Thoracic aorta (tissue), 2 donors: ENCODE measurements at places on chromosomes 12 and 14. TPM values are rescaled to one million over a fixed set of nuclear protein-coding genes. Genes with fewer than 3 reads are reported as not detected.

DNA sequence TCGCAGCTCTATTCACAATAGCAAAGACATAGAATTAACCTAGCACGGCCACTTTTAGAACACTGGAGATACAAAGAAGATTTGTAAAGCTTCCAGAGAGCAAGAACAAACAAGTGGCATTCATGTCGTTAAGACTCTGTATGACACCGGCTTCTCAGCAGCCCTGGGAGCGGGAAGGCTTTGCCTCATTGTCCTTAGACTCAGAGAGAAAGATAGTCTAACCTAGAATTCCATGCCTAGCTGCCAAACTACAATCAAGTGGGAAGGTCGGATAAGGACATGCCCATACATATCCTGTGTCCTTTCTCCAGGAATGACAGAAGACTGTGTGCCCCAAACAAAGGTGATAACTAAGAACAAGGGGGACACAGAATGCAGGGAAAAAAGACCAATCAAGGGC, 1038.3 kb downstream of the BCL11B start:
- DNase-seq, result no peak

DNA sequence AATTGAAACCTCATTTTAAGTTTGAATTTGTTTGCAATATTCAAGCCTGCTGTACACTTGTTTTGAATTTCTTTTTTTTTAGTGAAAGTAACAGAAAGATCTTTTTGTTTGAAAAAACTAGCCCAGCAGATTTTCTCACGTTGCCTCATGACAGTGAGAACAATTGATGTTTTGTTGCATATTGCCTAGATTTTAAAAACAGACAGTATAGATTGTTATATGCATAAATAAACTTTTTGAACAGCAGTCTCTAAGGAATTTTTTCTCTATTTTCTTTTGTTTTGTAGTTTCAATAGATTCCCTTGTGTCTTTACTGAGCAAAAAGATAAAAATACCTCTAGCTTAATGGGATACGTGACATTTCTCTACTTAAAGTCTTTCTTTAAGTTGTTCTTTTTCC, 15.4 kb downstream of the OR6C6 start:
- DNase-seq, result no peak

GRCh38 chr12:81450920-81451739, 308.0 kb downstream of the PPFIA2 start:
- no peak for DNase-seq

- DNase-seq, result no peak
Measured at GRCh38 chr12:105205322-105206048, 30.5 kb downstream of the APPL2 start.

GRCh38 chr14:31243860-31244259, 36.3 kb upstream of the HECTD1 start:
- DNase-seq, result no peak

- no peak for DNase-seq
Measured at GRCh38 chr12:120470150-120470784, 719 bp upstream of the SRSF9 start.

DNA sequence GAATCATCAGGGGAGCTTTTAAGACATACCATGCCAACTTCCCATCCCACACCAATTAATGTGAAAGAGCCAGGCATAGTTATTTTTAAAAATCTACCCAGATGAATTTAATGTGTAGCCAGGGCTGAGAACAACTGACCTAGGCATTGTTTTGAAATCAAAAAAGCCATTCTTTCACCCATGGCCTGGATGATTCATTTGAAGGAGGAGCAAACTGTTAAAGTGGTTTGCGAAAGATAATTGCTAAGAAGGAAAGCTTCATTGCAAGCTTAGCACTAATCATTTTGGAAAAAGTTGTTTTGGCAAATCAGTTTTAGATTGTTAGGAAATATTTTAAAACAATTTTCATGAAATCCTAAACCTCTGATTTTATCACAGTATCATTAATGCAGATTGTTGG, 2.1 kb upstream of the GTSF1 start:
- DNase-seq, result no peak

GRCh38 chr14:104040539-104040938, 45.0 kb upstream of the ASPG start:
- no peak for DNase-seq

DNA sequence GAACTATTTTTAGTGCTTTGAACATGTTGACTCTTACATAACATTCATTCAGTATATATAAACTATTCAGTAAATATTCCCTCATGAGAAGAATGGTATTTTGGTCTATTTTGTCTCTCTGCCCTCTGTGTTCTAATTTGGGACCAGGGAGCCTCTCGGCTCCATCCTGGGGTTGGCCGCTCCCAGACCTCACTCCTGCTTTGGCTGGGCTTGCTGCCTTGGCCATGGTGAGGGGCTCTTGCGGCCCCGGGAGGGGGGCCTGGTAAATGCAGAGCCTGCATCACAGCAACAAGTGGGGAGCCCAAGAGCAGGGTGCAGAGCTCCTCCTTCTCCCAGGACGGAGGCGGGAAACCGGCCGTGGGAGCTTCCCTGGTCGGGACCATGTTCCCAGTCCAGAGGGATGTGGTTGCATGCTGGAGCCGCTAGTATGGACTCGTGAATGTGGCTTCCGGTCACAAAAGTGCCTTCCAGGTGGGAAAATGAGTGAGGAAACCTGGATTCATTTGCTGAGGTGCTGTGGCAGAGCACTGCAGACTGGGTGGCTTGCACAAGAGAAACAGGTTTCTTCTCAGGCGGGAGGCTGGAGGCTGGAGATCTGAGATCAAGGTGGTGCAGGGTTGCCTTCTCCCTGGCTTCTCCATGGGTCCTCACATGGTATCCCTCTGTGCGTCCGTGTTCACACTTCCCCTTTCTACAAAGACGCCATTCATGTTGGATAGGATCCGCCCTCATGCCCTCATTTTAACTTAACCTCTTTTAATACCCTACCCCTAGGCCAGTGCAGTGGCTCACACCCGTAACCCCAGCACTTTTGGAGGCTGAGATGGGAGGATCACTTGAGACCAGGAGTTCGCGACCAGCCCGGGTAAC, 250.2 kb downstream of the CACNA1C start:
- no peak for DNase-seq

DNA sequence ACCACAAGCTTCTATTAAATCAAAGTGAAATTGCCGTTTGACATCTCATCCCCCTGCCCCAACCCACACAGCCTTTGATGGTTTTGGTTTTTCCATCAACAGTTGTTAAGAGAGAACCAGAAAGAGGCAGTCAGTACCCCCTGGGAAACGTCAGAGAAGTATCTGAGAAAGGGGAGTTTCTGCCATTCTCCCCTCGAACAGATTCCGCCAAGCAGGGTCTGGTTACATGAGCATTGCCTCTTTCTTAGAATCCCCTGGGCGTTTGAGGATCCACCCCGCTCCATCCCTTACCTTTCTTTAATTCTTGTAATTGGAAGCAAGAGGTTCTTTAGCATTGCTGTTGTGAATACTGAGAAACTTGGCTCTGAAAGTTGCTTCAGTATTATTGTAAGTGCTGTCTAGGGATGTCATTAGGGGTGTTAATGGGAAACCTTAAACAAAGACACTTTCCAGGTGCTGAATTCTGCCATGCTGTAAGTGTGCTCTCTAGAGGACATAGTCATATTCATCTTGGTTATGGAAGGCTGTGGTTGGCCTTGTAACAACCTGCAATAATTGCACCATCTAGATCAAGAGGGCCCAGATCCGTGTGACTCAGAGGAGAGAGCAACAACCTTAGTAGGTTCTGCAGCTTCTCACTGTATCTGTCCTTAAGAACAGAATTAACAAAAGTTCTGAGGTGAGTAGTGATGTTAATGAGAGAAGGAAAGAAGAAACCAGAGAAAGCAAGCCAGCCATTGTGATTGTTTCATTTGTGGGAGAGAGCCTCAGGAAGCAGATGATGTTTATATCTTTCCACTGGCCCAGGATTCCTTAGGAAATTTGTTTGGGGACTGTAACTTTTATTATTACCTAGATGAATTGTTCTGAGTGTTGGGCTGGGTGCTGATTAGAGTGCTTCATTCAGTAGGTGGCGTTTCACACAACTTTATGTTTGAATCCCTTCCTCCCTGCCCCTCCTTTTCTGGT, 9.0 kb downstream of the TMBIM6 start:
- DNase-seq, result no peak

- no peak for DNase-seq
Measured at GRCh38 chr14:97458661-97459579, 661.7 kb downstream of the VRK1 start.

DNA sequence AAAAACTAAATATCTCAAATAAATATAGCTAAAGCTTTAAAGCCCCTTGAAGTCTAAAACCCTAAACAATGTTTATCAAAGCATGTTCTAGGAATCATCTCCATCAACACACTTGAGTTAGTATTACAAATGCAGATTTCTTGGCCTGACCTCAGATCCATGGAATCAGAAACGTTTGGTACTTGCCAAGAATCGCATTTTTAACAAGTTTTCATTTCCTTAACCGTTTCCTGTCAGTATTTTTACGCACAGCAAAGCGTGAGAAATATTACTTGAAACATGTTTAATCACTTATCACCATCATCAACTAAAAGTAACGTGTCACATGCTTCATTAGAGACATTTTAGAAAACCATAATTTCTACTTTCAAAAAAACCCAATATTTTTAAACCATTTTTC, 9.7 kb downstream of the SLCO1C1 start:
- no peak for DNase-seq

- DNase-seq, result no peak
Measured at GRCh38 chr12:115932066-115932465, 345.4 kb downstream of the MED13L start.

- DNase-seq, result no peak
Measured at GRCh38 chr14:99253890-99254289, 18.1 kb downstream of the BCL11B start.

- DNase-seq, result no peak
Measured at GRCh38 chr14:73153272-73153671, 17.0 kb downstream of the PSEN1 start.

- no peak for DNase-seq
Measured at GRCh38 chr14:61476754-61477410, 155.5 kb downstream of the PRKCH start.

GRCh38 chr12:69900720-69901131, 75.7 kb downstream of the MYRFL start:
- DNase-seq, result peak; percentile 25

DNA sequence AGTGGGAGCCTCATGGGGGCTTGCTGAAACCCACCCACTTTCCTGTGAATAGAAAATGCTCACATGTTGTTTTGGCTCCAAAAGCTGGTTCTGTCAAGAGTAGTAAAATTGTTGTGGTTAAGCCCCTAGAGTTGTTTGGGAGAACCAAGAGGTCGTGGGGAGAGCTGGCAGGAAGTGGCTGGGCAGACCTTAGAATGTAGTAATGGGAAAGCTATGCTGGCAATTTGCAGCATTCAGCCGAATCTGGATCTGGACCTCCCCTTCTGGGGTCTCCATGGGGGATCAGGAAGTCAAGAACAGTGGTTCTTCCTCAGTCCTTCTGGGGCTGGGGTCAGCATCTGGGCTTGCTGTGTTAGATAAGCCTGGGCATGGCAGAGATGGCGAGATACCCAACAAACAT, 150.6 kb upstream of the TBX3 start:
- DNase-seq, result no peak

- DNase-seq, result no peak
Measured at GRCh38 chr14:34785223-34786006, 71.0 kb upstream of the CFL2 start.

DNA sequence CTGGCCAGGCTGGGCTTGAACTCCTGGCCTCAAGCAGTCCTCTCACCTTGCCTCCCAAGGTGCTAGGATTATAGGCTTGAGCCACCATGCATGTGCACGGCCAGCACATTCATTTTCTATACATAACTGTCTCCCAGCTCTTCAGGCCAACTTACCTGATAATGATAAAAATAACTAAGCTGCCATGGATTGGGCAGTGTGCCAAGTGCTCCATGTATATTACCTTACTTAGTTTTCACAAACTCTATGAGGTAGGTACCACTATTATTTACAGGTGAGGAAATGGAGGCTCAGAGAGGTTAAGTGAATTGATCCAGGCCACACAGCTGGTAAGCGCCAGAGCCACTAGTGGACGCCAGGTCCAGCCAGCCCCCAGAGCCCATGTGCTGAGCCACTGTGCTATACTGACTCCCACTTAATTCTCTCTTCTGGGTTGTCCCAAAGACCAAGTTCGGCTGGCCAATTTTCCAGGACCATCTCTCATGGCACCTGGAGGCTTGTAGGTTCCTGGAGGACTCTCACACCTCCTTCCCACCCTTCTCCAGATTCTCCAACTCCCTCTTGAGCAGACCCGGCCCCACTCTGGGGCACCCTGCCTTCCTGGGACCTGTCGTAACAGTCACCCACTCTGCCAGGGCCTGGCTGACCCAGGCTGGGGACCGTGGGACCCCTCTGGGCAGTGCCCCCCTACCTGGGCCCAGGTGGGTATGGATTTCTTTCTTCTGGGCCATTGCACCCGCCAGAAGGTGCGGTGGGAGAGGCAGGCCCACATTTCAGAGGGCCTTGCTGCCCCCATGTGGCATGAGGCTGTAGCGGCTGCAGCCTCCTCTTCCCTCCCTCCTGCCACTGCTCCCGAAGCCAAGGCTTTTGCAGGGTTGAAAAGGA, 30.2 kb upstream of the CIPC start:
- no peak for DNase-seq

DNA sequence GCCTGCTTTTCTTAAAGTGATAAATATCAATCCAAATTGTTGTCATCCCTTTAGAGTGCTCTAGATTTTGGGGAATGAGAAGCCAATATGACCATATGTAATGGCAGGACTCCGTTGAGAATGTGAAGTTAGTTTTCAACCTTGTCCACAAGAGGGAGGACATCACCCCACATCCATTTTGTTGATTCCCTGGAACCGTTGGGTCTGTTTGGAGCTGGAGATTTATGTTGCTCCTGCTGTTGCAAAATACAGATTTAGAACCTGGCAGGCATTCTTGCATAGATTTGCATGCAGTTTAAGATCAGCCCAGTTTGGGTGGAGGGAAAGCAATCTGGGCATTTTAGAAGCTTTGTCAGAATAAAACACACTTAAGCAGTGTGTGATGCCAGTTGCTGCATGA, 620.1 kb downstream of the NRXN3 start:
- DNase-seq, result no peak

DNA sequence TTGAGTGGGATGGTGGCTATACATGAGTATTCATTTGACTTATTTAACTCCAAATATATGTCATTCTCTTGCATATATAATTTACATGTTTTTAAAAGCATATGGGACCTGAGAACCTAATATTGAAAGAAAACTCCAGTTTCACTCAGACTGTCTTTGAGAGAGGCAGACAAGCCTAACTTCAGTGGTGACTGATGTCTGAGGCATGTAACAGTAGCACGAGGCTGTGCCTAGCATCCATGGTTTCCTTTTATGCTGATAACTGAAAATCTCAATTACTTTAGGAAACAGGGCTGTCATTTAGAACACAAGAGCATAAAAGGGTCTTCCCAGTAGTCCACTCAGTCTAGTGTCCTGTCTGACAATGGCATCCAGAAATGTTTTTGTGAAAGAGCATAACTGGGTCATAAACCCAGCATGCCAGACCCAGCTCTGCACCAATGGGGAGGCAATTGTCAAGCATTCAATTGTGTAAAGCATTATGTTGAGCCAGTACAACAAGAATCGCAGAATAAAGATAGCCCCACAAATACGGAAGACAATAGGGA, 24.3 kb downstream of the MAPK1IP1L start:
- DNase-seq, result no peak

The PTMS gene
- total RNA-seq, result 186 TPM

The ANKRD33 gene
- not detected for total RNA-seq

The GLIPR1L1 gene
- not detected for total RNA-seq

The AGAP2 gene
- total RNA-seq, result 3.5 TPM

The CPM gene
- total RNA-seq, result 22.1 TPM

The SMCO2 gene
- total RNA-seq, result not detected

The BCL11B gene
- total RNA-seq, result 6.2 TPM

The KIF5A gene
- 0.81 TPM for total RNA-seq

The DHRS4L2 gene
- total RNA-seq, result 5.5 TPM

The PKP2 gene
- total RNA-seq, result 0.54 TPM

The TAS2R50 gene
- 7.1 TPM for total RNA-seq

The MIPOL1 gene
- 13.1 TPM for total RNA-seq

The BBS10 gene
- total RNA-seq, result 9.3 TPM

The USP44 gene
- 0.54 TPM for total RNA-seq
